ENCODE measurements at places on chromosomes 7 and 10.
A peak's percentile ranks its signal among the peaks of the same experiment; 100 is the strongest.

GRCh38 chr7:137990251-137990941 is 11.5 kb downstream of the CREB3L2 start:
- no peak for DNase-seq

- DNase-seq, result no peak
These were observed 87.2 kb downstream of the TWIST1 start for GRCh38 chr7:19030281-19030680.

DNA sequence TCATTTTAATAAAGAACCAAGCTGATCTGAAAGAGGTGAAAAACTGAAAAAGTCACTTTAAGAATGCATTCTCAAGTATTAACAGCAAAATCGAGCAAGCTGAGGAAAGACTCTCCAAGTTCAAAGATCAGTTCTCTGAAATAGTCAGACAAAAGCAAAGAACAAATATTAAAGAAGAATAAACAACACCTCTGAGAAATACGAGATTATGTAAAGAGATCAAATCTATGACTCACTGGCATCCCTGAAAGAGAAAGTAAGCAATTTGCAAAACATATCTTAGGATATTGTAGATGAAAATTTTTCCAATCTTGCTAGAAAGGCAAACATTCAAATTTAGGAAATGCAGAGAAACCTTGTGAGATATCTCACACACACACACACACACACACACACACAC is 138.4 kb upstream of the HGF start:
- no peak for DNase-seq

GRCh38 chr10:82827901-82828300 is 952.9 kb downstream of the NRG3 start:
- no peak for DNase-seq

- DNase-seq, result no peak
These were observed 365.6 kb upstream of the MGMT start for GRCh38 chr10:129101232-129101980.

DNA sequence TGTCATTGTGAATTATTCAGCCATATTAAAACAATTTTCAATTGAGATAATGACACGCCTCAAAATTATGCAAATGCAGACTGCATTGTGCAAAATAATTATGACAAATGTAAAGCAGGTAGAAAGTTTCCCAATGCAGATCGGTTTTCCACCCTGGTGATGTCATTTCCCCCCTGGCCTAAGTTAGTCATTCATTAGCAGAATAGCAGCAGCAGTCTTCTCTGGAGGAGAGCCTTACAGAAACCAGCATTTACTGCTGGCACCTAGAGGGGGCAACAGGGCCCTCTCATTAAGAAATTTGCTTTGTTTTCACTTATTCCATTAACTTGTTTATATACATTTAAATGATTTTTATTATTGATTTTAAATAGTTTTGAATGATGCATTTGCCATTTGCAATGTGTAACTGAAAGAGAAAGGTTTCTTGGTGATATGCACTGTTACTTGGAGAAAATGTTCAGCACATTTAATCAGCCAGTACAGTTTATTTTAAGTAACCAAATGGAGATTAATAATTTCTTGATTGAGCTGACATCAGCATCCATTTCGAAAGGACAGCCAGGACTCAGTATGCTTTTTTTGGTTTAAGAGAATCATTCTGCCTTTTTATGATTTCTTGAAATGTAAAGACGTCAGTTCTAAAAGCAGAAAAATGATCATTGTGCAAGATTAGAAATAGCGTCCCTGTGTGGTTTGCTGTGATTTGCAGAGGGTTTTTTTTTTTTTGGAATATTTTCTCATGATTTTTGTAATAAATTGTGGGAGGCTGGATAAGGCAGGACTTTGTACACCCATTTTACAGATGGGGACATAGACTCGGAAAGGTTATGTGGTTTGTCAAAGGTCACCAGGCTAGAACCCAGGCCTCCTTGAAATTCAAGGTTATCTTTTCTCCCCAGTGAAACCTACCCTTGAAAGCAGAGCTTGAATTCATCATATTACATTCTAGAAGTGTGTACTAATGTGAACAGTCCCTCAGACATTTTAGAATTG is 3.5 kb downstream of the ARID5B start:
- peak; percentile 69 for DNase-seq

GRCh38 chr10:66999762-67000545 is 74.1 kb downstream of the LRRTM3 start:
- no peak for DNase-seq

DNA sequence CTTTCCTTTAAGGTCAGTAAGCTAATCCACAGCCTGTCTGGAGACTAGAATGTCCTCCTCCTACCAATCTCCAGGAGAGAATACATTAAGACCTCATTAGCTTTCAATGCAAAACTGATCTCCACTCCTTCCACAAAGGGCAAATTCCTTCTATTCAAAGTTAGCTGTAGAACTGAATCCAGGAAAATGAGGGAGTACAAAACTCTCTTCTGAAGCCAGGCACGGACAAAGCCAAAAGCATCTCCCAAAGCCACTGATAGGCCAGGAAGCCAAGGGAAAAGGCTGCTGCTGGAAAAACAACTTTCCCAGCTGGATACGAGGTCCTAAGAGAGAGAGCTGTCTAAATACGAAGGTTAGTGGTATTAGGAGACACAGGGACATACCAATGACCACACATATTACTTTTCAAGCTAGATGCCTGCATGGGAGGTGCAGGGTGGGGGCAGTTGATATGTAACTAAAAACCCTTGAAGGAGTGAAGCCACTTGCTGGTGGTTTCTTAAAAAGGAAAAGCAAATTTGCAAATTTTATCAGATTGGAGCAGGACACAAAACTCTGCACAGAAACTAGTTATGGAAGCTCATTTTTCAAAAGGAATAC is 43.6 kb downstream of the MKX start:
- DNase-seq, result no peak

- DNase-seq, result no peak
These were observed 29.2 kb upstream of the KLF6 start for GRCh38 chr10:3813986-3814837.

GRCh38 chr7:130995252-130996081 is 261.5 kb upstream of the KLF14 start:
- no peak for DNase-seq

DNA sequence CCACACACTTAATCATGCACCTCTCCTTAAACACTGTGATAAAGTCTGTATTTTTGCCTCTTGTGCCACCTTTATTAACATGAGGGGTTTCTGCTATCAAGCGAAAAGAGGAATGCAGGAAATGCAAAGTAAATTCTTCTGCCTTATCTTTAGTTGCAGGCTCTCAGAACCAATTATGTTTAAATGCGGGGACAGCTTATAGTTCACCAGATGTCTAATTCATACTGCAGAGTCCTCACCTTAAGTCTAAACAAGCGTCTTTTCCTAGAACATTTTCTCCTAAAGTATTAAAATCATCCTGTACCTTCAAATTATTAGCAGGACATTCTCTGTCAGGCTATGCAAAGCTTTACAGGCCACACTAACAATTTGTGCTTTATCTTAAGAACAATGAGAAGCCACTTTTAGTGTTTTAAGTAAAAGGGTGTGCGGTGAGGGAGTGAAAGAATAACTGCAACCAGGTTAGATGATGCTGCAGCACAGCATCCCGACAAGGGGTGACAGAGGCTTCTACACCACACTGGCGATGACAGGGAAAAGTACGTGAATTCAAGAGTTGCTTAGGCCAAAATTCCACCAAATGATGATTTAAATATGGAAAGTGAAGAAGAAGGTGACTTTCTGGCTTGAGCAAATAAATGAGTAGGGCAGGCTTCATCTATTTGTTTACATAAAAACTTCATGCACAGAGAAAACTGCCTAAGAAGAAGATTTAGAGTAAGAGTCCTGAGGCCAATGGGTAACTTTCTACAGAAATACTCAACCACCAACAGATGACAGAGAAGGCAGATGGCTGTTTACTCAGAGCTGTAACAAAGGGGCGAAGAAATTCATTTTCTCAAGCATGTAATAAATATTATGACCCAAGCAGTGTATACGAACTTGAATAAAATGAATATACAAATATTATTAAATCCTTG is 36.0 kb downstream of the EZH2 start:
- DNase-seq, result no peak

- no peak for DNase-seq
These were observed 355.8 kb downstream of the RPS24 start for GRCh38 chr10:78389419-78389818.

- DNase-seq, result no peak
These were observed 154.2 kb downstream of the TSPAN12 start for GRCh38 chr7:120703585-120704240.

DNA sequence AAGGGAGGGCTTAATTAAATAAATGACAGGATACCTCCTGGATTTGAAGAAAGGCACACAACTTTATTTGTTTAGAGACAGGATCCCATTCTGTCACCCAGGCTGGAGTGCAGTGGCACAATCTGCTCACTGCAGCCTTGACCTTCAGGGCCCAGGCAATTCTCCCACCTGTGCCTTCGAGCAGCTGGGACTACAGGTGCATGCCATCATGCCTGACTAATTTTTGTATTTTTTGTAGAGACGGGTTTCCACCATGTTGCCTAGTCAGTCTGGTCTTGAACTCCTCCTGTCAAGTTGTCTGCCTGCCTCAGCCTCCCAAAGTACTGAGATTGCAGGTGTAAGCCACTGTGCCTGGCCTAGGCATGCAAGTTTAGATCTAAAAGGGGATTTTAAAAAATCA is 272.7 kb upstream of the MBL2 start:
- DNase-seq, result no peak

GRCh38 chr10:101485681-101486554 is 102.1 kb downstream of the POLL start:
- no peak for DNase-seq

GRCh38 chr7:134450294-134451000 is 8.5 kb downstream of the AKR1B1 start:
- DNase-seq, result no peak

GRCh38 chr10:129971381-129972144 is 7.5 kb upstream of the EBF3 start:
- DNase-seq, result peak; percentile 24

DNA sequence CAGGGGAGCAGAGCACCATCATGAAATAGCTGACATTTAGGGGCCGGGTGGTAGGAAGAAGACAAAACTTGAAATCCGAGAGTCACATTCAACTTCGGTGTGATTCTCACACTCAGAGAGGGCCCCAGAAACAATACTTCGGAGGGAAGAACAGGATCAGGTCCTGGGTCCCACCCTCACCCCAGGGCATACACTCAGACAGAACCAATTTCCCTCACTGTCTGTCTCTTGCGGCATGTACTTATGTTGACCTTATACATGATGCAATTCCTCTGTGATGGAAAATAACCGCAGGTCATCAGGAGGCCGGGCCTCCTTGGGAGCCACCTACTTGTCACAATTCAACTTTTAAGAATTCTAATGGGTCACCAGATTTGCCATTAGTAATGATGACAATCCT is 26.3 kb upstream of the HMX3 start:
- DNase-seq, result no peak

- no peak for DNase-seq
These were observed 36.1 kb downstream of the NUDCD3 start for GRCh38 chr7:44454348-44454747.

GRCh38 chr10:32538256-32538655 is 92.3 kb downstream of the CCDC7 start:
- DNase-seq, result no peak

- no peak for DNase-seq
These were observed 10.8 kb downstream of the SEMA3A start for GRCh38 chr7:84183741-84184140.

DNA sequence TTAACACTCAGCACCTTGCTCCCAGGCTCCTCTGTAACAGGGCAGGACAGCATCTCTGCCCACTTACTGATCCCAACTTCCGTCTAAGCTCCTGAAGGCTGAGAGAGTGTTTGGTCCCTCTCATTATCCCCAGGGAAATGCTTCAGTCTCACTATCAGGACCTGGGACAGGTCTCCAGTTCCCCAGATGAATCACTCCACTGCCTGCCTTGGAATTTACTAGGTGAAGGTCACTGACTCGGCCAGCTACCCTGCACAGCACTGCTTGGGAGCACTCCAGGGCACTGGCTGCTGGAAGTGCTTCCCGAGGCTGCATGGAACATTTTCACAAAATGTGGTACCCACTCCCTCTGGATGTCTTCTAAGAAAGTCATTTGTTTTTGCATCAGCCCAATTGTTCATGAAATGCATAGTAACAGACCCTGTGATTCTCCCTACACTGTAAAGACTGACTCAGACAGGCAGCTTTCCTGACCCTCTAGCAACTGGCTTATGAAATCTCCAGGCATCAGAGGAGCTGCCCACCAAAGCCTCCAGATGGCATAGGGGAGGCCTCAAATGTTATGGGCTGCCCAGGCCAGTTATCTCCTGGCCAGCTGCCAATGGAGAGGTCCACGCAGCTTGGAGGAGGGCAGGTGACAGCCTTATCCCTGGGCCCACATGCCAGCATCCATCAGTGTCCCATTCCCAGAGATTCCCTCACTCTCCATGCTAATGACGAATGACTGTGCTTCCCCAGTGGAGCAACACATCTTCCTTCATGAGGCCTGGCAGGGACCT is 89.1 kb downstream of the GFRA1 start:
- DNase-seq, result no peak

- no peak for DNase-seq
These were observed 52.1 kb downstream of the MPP7 start for GRCh38 chr10:28250782-28251181.

DNA sequence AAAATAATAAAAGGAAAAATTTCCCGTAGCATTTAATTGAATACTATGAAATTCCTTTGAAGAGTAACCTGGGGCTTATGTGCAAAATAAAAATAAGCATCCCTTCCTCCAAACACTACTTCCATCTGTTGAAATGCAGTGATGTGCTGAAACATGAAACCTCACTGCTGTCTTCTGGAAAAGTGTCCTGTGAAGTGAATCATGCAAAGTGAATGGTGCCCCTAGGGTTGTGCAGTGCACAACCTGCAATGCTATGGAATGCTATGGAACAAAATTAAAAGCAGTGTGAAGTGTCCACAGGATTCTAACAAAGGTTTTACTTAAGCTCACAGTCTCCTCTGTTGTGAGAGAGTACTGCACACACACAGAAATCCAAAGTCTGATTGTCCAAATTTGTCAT is 480.9 kb downstream of the ETV1 start:
- no peak for DNase-seq

GRCh38 chr10:13371897-13372470 is 23.9 kb upstream of the SEPHS1 start:
- no peak for DNase-seq

DNA sequence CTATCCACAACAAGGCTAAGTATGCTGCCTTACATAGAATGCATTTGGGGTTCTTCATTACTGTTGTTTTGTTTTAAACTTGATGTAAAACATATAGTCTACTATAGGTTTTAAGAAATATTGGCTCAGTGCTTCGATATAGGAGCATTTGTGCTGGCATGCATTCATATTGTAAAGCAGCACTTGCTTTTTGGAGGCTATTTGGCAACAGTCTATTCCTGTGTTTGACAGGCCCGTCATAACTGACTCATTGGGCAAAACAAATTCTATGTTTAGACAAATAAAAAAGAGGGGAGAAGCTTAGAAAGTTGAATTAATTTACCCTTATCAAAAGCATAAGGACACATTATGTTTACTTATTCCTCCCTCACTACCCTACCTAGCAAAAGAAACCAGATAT is 38.4 kb upstream of the PLXDC2 start:
- no peak for DNase-seq

GRCh38 chr7:107627002-107627401 is 33.6 kb upstream of the SLC26A4 start:
- no peak for DNase-seq
